Mammary epithelial cell (primary cell): ENCODE measurements at places on chromosomes 5 and 9. TPM values are rescaled to one million over a fixed set of nuclear protein-coding genes. Genes with fewer than 3 reads are reported as not detected.
A peak's percentile ranks its signal among the peaks of the same experiment; 100 is the strongest.

- no peak for DNase-seq
Observed at GRCh38 chr9:20084125-20084524, 295.3 kb upstream of the SLC24A2 start.

PCDHAC2 gene
- 3.7 TPM for total RNA-seq

- DNase-seq, result peak; percentile 28
Observed at GRCh38 chr5:96297290-96297689, 135.8 kb downstream of the PCSK1 start.

PCDHA1 gene
- not detected for total RNA-seq

DNA sequence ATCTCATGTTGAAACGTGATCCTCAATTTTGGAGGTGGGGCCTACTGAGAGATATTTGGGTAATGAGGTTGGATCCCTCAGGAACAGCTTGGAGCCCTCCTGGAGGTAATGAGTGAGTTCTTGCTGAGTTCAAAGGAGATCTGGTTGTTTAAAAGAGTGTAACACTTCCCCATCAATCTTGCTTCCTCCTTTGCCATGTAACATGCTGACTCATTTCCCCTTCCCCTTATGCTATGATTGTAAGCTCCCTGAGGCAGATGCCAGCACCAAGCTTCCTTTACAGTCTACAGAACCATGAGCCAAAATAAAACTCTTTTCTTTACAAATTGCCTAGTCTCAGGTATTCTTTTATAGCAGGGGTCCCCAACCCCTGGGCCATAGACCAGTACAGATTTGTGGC, 352.3 kb downstream of the SLCO4C1 start:
- DNase-seq, result no peak

DNA sequence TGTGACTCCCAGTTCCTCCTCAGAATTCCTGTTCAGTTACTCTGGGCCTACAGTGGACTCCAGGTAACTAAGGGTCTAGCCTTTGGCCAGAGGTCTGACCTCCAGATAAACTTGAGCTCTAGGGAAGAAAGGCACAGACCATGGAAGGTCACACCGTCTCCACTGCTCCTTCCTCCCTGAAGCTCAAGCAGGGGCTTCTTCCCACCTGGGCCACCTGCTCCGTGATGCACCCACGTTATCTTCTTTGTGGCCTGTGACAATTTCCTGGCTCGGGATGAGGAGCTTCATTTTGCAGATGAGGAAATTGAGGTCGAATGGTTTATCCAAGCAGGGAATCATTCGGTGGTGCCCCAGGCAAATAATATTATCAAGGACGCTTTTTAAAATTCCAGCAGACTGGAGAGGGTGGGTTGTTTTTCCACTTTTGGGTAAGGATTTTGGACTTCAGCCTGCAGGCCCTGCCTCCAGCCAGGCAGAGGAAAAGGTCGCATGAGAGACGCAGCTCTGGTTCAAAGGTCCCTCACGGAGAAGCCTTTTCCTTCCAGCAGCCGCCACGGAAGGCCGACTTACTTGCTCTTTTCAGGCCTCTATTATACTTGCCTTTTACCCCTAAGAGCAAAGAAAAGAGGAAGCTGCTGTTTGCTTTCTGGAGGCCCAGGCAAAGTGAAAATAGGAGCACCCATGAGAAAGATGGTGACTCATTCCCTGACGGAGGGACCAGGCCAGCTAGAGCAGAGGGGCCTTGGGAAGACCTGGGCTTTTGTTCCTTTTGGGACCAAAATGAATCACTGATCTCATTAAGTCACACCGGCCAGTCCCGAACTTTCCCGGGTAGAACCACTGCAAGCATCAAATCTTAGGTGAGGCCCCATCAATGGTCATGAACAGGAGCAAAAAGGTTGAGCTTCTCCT, 22.8 kb upstream of the DUSP1 start:
- DNase-seq, result no peak

ZNF346 gene
- total RNA-seq, result 15.3 and 16.9 TPM in 2 replicates

- no peak for DNase-seq
Observed at GRCh38 chr5:36839489-36840476, 36.8 kb upstream of the NIPBL start.

PCDHA9 gene
- total RNA-seq, result 0.07 and 0.08 TPM in 2 replicates

LCN6 gene
- not detected in 2 replicates for total RNA-seq

CDC20B gene
- total RNA-seq, result not detected in 2 replicates

SPINK13 gene
- total RNA-seq, result not detected in 2 replicates

DNA sequence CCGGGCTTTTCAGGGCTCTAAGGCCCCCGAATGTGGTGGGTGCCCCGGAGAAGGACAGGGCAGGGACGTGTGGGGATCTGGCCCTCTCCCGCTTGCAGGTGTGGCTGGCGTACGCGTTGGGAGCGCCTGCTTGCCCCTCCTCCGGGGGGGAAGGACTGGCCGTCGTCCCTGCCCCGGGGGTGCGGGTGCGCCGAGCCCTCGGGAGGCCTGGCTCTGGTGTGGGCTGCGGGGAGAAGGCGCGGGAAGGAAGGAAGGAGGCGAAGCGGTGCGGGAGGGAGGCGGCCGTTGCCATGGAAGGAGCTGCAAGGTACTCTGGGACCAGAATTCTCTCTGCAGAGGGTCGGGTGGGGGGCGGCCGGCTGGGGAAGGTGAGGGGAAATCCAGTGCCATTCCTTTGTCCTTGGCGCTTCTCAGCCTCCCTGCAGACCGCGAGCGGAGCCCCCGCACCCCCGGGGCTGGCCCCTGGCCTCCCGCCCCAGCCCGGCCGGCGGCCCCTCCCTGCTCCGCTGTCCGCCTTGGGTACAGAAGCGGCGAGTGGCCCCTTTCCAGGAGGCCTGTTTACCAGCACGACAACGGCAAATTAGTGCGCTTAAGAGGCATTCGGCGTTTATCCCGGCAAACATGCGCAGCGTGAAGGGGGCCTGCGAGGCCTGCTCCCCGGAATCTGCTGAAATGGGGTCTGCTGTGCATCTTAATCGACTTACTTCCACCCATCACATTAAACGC, 67.1 kb upstream of the UNC5A start:
- no peak for DNase-seq

GRCh38 chr5:137461391-137462264, 37.5 kb downstream of the SPOCK1 start:
- no peak for DNase-seq

DNA sequence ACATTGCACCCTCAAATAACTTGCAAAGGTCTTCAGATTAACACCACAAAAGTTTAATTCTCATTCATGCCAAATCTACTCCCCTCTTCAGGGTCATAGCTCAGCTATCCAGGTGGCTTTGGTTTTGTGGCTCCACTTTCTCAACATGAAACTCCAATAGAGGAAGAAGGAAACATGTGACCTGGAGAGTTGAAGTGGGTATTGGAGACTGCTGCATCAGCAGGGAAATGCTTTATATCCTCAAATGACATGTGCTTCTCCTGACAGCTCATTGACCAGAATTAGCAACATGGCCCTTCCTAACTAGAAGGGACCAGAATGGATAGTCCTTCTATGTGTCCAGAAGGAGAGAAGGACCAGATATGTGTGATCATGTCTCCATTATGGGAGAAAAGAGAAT, 73.6 kb downstream of the TLR4 start:
- DNase-seq, result no peak

DNA sequence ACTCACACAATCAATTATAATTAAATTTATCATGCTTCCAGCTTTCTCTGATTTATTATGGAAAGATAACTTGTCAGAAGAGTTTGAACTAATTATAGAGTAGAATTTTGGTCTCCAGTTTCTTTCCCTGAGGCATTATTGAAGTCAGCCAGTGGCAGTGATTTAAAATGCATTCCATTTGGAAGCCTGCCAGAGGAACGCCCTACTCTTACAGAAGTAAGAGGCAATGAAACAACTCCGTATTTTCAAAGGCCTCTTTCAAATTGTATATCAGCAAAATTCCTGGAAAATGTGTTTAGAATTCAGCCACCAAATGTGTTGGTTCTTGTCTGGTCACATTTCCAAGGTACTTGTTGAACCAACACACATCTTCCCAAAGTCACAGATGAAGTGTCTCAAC, 640.9 kb downstream of the SEMA5A start:
- peak; percentile 80 for DNase-seq

GRCh38 chr5:17075236-17075635, 139.1 kb upstream of the MYO10 start:
- DNase-seq, result no peak

- DNase-seq, result peak; percentile 60
Observed at GRCh38 chr5:172758077-172758833, 12.7 kb downstream of the DUSP1 start.

GARIN3 gene
- not detected for total RNA-seq

NOXA1 gene
- total RNA-seq, result 0.80 and 0.82 TPM in 2 replicates

DNA sequence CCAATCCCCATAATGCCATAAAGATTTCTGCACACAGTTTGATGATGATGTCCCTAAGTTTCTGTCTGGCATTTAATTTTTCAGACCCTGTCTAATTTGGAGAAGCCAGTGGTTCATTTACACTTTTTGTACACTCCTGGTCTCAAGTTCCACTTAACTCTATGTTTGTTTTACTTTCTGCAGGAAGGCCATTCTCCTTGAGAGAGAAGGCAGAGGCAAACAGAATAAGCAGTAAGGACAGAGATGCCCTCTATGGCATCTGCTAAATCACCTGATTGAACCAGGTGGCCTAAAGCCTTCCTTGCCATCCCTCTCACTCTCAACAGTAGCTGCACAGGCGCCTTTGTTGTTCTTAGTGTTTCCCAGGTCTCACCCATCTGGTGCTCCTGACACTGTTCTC, 86.1 kb upstream of the LRRTM2 start:
- no peak for DNase-seq

DNA sequence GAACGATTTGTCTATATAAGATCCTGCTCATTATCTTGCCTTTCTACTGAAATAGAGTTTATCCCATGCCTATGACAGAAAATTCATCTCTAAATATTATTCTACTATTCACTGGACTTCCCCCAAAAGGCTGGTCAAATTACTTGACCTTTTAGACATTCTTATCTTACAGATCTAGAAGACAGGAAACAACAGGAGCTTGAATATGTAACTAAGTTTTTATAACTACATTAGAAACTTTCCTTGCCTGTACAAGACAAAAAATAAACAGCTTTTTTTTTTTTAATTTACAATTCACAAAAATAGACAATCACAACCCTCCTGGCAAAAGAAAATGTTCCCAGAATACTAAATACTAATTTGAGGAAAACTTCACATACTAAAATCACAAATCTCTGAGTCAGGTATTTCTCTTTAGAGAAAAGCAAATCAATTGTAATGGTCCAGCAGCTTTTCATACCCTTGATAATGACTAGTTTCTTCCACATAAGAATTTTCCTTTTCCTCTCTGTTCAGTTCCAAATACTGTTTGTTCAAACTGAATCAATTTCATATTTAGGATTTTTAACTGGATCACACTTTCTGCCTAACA, 68.6 kb downstream of the MLLT3 start:
- no peak for DNase-seq

DNA sequence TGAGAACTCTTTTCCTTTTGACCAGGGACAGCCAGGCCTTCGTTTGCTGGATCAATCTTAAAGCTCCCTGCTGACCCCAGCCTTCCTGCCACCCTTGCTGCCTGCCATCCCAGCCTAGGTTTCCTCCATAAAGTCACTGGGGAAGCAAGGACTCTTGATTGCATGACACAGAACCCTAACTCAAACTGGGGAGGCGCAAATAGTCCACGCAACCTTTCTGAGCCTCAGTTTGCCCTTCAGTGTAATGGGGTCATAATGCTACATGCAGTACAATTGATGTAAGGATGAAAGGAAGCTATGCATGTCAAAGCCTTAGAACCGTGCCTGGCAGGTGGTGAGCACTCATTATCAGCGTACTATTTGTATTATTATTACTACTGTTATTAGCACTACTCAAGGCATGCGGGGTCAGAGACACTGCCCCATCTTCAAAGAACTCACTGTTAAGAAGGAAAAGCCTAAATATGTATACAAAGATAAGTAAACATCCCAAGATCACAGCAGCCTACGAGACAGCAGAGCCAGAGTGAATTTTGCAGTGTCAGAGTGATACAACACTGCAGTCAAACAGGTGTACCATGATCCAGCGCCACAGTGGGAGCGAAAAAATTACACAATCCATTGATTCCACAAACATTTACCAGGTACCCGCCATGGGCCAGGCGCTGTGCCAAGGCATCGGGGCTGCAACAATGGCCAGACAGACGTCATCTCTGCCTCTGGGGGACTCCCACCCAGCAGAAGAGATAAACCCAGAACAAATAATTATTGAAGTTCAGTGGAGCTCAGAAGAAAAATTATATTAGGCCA, 16.9 kb upstream of the CPLX2 start:
- no peak for DNase-seq

DNA sequence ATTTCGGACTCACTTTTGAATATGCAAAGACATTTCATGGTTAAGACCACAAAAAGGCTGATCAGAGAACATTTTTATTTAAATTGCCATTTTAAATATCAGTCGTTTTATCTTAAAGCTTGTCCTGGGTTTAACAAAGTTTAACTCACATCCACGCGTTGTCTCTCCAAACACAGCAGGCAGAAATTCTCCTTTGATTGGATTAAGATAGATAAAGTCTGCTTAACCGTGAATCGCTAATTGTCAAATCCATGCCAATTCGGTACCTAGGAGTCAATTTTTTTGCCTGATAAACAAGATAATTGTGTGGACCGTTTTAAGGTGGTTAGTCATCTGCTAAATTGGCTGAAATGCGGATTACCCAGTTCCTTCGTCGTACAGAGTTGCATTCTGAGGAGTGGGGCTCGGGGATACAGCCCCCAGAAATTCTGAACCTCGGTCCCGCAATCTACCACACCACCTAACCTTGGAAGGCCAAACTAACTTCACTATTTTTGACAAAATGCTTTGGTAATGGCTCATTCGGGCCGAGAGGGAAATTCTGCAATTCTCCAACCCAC, 665 bp upstream of the BTF3 start:
- DNase-seq, result no peak

LHX3 gene
- not detected for total RNA-seq

- no peak for DNase-seq
Observed at GRCh38 chr9:115495052-115495635, 377.2 kb upstream of the TNC start.

RFK gene
- total RNA-seq, result 18.2 and 32.3 TPM in 2 replicates

GRCh38 chr9:38129366-38129765, 60.3 kb upstream of the SHB start:
- DNase-seq, result no peak

- no peak for DNase-seq
Observed at GRCh38 chr9:78366827-78367226, 69.9 kb downstream of the PSAT1 start.

- no peak for DNase-seq
Observed at GRCh38 chr9:128349125-128349524, 8.8 kb downstream of the SLC27A4 start.

GRCh38 chr5:30572279-30572678, 621.2 kb upstream of the CDH6 start:
- no peak for DNase-seq

- DNase-seq, result no peak
Observed at GRCh38 chr5:151493665-151494064, 46.3 kb downstream of the SLC36A1 start.

C9orf153 gene
- total RNA-seq, result 0.33 TPM

- DNase-seq, result no peak
Observed at GRCh38 chr5:135333732-135334515, 65.1 kb downstream of the MACROH2A1 start.
